ENCODE measurements at places on chromosomes 2 and 18.

- DNase-seq: no peak
Observed at GRCh38 chr18:45590036-45590886, 25.0 kb upstream of the SLC14A2 start.

- no peak for DNase-seq
Observed at GRCh38 chr2:218298314-218298875, 6.1 kb upstream of the TMBIM1 start.

GRCh38 chr2:192208848-192209247 is 14.1 kb upstream of the TMEFF2 start:
- no peak for DNase-seq

DNA sequence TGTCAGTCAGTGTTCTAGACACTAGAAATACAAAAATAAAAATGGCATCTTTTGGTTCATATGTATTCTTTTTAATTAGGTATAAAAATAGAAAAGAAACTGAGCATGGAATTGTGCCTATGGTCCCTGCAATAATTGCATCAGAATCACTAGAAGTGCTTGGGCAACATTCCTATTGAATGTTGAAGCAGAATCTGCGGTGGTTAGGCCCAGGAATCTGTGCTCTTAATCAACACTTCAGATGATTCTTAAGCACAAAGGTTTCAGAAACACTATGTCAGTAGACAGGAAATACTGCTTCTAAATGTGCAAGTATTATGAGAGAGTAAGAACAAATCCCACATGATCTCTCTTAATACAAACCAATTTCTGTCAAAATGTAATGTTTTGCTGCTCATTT is 20.3 kb upstream of the RBBP8 start:
- no peak for DNase-seq

DNA sequence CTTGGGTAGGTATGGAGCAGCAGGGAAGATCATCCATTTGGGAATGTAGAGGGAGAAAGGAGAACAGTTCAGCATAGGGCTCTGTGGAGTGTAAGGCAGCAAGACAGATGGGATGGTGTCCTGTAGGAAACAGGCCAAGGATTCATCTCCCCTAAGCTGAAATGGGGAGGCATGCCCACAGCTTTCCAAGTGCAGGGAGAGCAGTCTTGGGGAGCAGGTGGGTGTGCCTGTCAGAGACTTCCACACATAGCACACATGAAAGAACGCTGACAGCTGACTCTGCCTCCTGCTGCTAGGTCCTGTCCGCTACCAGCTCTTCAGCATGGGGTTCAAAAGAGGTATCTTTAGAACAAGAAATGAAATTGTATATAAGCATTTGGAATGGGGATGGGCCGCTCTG is 9.0 kb downstream of the SETBP1 start:
- no peak for DNase-seq

GRCh38 chr2:113799375-113799774 is 42.9 kb upstream of the SLC35F5 start:
- peak; percentile 28 for DNase-seq

- no peak for DNase-seq
Observed at GRCh38 chr2:118848381-118849225, 1.2 kb upstream of the EN1 start.

- no peak for DNase-seq
Observed at GRCh38 chr2:190584980-190585661, 50.6 kb upstream of the NEMP2 start.

GRCh38 chr2:46861916-46862315 is 53.7 kb downstream of the MCFD2 start:
- DNase-seq: no peak

DNA sequence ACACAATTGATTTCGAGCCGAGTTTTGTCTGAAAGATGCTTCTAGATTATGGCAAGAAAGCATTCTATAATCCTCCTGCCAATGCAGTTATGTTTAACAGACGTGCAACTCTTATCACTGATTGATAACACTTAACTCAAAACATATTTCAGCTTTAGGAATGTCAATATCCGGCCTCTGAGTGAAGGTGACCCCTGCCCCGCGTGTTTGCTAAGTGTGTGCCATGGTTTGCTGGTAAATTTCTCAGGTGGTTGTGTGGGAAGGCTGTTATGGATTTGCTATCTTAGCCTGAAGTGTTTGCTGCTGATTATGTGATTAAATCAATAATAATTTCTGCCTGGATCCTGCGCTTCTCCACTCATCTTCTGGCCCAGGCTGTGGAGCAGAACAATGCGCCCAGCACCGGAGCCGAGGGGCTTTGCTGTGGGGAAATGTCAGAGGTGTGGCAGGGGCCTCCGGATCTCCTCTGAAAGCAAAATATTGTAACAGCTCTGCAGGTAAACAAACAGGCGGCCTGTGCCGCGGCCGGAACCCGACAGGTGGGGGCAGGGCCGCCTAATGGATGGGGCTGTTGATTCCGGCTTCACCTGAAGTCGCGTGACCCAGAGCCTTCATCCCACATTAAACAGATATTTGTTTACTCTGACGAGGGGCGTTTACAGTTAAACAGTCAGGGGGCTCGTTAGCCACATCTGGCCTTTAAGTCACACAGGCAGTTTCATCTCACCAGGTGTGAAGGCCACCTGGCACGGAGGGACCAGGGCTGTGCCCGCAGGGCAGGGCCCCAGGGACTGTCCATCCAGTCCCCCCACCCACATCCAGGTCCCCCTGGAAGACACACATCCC is 210.7 kb upstream of the SALL3 start:
- no peak for DNase-seq

- DNase-seq: no peak
Observed at GRCh38 chr18:57275111-57275510, 77.2 kb upstream of the ST8SIA3 start.

DNA sequence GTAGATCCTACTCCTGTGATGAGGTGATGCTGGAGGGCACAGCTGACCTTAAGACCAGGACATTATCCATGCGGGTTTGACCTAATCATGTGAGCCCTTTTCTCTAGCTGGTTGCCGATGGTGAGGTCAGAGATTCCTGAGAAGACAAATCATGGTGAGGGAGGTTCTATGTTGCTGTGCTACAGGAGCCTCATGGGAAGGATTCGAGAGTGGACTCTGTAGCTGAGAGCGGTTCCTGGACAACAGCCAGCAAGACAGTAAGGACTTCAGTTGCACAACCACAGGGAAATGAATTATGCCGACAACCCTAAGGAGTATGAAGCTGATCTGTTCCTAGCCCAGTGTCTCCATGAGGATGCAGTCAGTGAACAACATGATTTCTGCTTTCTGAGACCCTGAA is 80.4 kb downstream of the EPB41L3 start:
- peak; percentile 92 for DNase-seq

GRCh38 chr2:240435948-240436682 is 652 bp downstream of the GPC1 start:
- DNase-seq: peak; percentile 14

GRCh38 chr2:205563646-205564045 is 118.7 kb upstream of the NRP2 start:
- DNase-seq: peak; percentile 74
